ENCODE measurements at places on chromosomes 2 and 18.

DNA sequence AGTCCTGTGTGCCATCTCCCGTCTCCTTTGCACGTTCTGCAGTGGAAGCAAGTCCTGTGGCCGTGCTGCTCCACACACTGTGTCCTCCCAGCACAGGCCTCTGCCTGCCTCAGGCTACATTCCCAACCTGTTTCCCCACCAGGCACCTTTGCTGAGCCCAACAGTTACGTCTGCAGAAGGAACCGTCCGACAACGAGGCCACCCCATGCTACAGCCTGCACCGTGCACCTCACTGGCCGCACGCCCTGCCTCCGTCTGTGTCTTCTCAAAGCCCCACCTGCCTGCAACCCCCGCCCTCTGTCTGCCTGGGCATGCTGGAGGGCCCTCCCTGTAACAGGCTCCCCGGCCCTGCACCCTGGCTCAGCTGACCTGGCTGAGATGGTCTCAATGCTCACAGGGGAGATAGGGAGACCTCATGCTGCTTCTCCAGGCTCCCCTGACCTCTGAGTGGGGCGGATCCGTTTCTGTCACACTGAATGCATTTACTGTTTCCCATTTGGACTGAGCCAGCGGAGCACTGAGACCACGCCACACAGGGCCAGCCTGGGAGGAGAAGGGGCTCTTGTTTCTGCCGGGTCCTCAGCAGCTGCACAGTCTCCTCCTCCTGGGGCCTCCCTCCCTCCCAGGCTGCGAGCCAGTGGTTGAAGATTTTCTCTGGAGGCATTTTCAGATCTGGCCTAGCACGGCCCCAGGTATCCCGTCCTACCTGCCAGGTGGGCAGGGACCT is 109.1 kb upstream of the OTOS start:
- DNase-seq = peak; percentile 21

DNA sequence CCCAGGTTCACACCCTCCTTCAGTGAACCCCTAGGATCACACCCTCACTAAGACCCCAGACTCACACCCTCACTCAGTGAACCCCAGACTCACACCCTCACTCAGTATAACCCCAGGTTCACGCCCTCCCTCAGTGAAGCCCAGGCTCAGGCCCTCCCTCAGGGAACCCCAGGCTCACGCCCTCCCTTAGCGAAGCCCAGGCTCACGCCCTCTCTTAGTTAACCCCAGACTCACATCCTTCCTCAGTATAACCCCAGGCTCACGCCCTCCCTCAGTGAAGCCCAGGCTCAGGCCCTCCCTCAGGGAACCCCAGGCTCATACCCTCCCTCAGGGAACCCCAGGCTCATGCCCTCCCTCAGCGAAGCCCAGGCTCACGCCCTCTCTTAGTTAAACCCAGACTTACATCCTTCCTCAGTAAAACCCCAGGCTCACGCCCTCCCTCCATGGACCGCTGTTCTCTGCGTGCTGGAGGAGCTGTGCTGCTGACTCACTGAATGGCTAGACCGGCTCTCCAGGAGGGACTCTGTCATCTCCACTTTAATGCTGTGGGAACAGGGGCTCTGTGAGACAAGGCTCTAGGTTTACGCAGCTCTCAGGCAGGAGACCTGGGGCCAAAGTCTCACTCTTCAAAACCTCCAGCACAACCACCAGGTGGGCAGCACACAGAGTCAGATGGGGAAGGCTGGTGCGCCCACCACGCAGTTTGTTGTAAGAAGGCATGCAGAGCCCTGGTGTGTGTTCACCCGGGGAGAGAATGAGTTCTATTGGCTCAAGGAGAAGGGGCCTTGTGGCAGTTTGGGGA is 506.9 kb upstream of the MYT1L start:
- no peak for DNase-seq

GRCh38 chr2:27431395-27431794 is 3.0 kb downstream of the NRBP1 start:
- DNase-seq = no peak

GRCh38 chr2:233532971-233533370 is 33.6 kb downstream of the USP40 start:
- no peak for DNase-seq

Measured in GM13976 (cell line).